Dermis microvascular lymphatic vessel endothelial cell (primary cell): ENCODE measurements at places on chromosomes 11 and 22.

- DNase-seq = no peak
These were observed 13.4 kb downstream of the EPS8L2 start for GRCh38 chr11:719214-720016.

DNA sequence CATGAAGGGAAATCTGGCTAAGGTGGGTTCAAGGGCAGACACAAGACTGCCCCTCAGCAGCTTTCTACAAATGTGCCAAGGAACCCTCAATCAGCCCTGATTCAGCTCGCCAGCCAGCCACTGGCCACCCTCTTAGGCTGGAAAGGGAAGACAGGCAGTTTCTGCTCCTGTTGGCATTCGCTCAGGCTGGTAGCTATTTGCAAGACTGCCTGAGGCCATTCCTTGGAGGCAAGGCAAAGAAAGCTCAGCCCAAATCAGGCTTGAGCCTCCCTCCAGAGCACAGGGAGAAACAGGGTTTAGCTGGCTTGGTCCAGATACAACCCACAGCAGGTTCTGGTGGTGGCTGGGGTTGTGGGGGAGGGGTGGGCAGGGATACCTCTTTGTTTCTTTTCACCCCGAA is 19.2 kb downstream of the TP53I11 start:
- no peak for DNase-seq

GRCh38 chr22:35736701-35737100 is 19.0 kb downstream of the APOL5 start:
- DNase-seq = no peak

DNA sequence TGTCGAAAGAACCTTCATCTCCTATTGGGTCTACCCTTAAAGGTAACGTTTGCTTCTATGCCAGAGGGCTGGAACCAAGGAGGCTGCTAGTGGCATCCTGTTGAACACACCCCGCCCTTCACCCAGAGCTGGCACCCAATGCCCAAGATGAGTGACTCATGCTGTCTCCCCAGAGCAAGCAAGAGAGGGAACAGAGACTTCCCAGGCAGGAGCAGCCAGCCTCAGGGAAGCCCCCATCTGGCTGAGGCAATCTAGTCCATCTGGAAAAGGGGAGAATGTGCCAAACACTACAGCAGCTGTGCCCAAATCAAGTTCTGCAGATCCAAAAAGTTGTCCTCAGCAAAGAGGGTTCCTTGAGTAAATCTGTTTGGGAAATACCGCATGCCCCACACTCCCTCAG is 91.9 kb upstream of the TP53I11 start:
- no peak for DNase-seq

DNA sequence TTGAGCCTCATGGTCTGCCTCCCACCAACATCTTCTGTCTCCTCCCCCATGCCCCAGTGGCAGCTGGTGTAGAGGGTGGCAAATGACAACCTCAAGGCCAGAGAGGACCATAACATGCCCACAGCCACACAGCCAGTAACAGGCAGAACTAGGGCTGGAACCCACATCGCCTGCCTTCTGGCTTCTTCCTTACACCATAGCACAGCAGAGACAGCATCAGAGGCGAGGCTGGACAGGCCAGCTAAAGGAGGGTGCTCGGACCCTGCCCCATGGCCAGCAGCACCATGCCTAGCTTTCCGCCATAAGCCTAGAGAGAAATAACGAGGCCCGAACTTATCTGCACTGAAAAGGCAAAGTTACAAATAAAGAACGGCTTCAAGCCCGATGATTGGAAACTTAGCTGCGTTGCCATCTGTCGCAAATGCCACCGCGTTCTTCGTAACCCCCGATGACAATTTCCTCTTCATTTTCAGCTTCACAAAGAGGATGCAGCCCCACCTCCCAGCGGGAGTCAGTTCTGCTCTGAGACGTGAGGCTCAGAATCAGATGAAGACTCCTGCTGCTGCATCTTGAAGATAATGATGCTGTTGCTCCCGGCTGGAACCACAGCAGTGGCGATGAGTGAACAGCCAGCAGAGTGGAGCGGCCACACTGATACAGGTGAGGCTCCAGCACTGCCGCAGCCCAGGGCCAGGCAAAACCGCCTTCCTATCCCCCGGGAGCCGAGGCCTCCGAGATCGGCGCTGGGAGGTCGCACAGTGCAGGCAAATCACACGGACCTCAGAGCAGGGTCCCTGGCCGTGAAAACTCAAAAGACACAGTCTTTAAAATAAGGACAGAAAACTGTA is 73.8 kb upstream of the RTL6 start:
- DNase-seq = no peak
